ENCODE measurements at places on chromosomes 1 and 21.

DNA sequence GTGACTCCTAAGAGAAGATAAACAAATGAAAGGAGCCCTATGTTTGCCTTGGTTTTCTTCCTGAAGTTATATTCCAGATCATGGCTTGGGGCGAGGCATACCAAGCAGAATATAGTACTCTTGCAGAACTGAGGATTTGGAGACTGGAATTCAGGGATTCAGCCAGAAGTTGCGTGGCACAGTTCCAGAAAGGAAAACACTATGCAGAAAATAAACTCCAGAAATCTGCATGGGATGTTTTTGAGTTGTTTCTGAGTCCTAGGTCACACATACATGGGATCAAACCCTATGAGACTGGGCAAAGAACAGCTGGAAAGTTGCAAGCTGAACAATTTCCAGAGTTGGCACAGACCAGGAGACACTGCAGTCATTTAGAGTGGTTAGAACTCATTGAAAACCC lies 42.9 kb upstream of the IFFO2 start:
- DNase-seq, result peak; percentile 50

DNA sequence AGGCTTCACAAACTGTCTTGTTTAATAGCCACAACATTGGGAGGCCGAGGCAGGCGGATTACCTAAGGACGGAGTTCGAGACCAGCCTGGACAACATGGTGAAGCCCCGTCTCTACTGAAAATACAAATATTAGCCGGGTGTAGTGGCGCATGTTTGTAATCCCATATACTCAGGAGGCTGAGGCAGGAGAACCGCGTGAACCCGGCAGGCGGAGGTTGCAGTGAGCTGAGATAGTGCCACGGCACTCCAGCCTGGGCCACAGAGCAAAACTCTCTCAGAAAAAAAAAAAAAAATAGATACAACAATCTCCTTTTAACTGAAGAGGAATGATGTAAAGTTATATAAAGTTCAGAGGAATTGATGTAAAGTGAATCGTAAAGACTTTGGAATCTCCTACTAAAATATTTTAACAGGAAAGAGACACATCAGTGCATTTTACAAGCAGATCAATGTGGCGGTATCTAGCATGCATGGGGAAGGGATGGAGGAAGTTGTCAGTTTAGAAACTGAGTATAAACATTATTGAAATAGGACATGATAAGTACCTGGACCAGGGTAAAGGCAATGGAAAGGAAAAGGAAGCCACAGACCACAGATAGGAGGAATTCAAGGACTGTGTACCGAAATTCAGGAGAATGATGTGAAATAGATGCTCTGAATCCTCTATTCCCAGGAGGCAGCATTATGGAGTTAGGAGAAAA lies 41.5 kb downstream of the PTPRC start:
- DNase-seq, result no peak

DNA sequence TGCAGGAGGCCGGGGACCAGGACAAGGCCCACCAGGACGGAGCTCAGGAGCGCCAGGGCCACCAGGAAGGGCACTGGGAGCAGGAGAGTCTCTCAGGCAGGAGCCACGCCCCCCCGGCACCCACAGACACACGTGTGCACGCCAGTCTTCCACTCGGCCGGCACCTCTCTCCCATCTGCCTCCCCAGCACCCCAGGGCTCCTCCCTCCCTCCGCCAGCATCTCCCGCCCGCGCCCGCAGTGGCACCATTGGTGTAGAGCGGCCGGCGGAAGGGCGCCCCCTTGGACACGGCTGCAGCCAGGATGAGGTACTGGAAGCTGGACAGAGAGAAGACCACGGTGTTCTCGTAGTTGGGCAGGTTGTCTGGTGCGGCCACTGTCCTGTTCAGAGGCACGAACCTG lies 6.1 kb upstream of the MFAP2 start:
- no peak for DNase-seq

- no peak for DNase-seq
Observed at GRCh38 chr1:157798211-157798610, 21.3 kb upstream of the FCRL2 start.

GRCh38 chr21:31211836-31212235 lies 132.2 kb downstream of the TIAM1 start:
- DNase-seq, result peak; percentile 57

- peak; percentile 47 for DNase-seq
Observed at GRCh38 chr1:216310776-216311175, 112.5 kb downstream of the USH2A start.

- no peak for DNase-seq
Observed at GRCh38 chr1:95408507-95409136, 174.6 kb downstream of the RWDD3 start.

DNA sequence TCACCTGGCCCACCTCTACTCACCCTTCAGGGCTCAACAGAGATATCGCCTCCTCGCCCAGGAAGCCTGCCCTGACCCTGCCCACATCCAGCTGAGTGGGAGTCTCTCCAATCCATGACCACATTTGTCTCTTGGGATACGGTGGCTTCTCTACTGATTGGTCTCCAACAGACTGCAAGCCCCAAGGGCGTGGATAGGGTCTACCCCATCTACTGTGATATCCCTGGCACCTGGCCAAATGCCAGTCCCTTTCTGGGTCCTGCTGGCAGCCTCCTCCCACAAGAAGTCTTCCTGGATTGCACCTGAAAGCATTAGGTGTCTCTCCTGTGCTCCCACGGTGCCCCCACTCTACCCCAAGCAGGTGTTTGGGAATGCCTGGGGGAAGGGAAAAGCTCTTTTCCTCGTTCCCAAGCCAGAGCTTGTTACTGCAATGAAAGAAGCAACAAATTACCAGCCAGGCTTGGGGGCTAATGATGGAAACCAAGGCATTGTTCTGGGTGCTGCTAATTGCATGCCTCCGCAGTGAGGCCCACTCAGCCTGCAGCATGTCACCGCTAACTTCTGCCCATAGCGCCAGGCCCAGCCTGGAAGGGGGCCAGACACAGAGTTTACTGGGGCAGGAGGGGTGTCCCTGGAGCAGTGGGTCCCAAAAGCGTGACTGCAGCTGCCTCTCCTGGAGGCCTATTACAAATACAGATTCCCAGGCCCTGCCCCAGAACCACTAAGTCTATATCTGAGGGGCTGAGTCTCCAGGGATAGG lies 90.7 kb upstream of the IFFO2 start:
- DNase-seq, result no peak

DNA sequence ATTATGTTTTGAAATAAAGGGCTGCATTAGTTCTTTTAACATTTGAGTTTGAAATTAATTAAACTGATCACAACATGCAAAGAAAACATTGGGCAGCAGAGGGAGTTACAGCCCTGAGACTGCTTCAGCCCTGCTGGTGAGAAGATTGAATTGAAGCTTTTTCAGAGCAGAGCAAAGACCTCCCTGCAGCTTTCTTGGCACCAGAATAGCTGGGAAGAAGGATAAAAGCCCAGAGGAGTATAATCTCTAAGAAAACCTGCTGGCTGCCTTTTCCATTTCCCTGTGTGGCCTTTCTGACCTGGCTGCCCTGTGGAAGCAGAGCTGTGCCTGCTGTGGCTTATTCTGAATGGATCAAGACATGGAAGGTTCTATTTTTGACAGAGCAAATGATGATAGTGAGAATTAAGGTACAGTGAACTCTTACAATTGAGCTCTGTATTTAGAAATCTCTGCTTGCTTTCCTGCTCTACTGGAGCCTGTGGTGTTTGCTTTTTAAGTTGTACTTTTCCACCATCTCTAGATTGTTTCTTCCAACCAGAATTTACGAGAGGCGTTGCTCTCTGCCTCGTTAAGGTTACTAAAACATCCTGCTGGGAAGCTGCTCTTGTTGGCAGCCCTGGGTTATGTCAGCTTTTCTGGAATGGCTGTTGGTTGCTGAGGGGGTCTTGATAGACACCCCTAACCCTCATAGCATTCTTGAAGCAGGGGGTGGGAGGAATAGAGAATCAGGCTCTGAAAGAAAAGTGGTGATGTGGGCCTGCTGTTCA lies 9.9 kb downstream of the SNRPE start:
- DNase-seq, result peak; percentile 74

DNA sequence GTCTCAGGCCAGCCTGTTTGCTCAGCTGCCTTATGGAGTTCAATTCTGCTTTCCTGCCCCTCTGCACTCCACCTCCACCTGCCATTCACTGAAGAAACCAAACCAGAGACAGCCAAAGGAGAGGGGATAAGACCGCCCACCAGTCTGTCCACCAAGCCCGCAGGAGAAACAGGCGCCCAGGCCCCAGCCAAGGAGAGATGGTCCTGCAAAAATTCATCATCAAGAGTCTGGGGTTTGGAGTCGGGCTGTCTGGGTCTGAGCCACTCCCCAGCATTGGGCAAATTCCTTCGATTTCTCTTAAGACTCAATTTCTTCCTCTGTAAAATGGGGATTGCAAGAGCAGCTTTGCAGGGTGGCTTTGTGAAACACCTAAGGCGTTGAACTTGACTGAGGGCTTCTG lies 121.4 kb upstream of the RUNX3 start:
- DNase-seq, result no peak

DNA sequence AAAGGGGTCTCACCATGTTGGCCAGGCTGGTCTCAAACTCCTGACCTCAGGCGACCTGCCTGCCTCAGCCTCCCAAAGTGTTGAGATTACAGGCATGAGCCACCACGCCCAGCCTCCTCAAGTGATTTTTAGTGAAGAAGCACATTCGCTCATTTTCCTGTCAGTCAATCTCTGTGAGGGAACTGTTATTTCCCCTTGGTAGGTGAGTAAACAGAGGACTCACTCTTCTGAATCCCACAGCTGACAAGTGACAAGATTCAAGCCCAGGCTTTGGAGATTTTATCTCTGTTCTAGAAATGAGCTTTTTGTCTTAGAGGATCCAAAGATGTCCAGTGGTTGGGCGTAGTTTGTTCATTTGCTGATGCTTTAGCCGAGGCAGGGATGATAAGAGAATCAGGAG lies 43.9 kb upstream of the TACSTD2 start:
- no peak for DNase-seq

- DNase-seq, result no peak
Observed at GRCh38 chr1:94011709-94012595, 102.7 kb upstream of the GCLM start.

GRCh38 chr1:4694492-4694891 lies 40.1 kb downstream of the AJAP1 start:
- no peak for DNase-seq

- no peak for DNase-seq
Observed at GRCh38 chr1:86101616-86102015, 55.0 kb downstream of the COL24A1 start.

GRCh38 chr1:70331962-70332361 lies 22.6 kb downstream of the ANKRD13C start:
- DNase-seq, result no peak

GRCh38 chr1:211928993-211929637 lies 98.6 kb upstream of the LPGAT1 start:
- no peak for DNase-seq

DNA sequence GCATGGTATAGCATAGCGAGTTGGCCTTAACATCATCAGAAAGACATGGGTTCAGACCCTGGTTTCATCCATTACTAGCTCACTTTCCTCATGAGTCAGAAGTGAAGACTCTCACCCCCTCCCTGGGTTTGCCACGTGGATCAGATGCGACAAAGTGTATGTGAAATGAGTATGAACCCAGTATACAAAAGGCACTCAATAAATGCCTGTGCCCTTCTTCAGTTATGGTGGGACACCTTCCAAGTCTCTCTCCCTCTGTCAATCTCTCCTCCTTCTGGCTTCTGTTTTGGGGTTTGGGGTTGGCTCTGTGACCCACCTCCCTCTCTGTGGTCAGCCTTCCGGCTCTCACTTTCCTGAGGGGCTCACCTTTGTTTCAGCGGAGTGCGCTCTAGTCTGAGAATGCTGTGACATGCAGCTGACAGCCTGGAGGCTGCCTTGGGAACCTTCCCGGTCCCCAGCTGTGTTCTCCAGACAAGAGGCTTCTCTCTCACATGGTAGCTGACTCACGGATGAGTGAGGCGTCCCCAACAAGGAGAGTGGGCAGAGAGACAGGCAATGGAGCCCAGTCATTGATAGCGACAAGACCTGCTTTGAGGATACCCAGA lies 155.0 kb upstream of the EDN2 start:
- peak; percentile 75 for DNase-seq

GRCh38 chr1:222529916-222530315 lies 18.0 kb downstream of the HHIPL2 start:
- no peak for DNase-seq

- DNase-seq, result no peak
Observed at GRCh38 chr1:53575141-53575954, 116.1 kb downstream of the DMRTB1 start.

DNA sequence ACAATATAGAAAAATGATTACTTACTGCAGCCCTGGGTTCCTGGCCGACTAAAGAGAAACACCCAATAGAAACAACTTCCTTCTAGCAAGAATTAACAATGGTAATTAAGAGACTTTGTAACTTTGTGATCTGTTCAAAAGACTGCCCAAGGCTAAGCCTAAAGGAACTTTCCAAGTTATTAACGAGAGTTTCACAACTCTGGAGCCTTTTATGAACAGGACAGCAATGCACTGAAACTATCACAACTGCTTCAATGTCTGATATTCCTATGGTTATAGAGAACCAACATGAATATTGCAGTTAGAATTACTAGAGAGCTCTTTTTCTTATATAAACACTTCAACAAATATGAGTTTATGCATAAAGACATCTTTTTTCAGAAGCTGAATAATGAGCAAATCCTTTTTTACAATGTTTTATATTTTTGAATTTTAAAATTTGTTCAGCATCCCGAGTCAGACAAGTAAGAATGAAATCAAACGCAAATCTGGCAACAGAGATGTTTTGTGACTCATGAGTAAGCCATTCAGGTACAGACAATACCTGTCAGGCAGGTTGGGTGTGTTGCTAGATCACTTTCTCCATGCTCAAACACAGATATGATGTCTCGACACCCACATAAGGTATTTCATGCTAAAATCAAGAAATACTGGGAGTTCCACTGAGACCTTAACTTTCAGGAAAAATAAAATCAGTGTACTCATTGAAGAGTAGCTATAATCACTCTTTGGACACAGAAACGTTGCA lies 22.2 kb upstream of the KCNJ15 start:
- no peak for DNase-seq

DNA sequence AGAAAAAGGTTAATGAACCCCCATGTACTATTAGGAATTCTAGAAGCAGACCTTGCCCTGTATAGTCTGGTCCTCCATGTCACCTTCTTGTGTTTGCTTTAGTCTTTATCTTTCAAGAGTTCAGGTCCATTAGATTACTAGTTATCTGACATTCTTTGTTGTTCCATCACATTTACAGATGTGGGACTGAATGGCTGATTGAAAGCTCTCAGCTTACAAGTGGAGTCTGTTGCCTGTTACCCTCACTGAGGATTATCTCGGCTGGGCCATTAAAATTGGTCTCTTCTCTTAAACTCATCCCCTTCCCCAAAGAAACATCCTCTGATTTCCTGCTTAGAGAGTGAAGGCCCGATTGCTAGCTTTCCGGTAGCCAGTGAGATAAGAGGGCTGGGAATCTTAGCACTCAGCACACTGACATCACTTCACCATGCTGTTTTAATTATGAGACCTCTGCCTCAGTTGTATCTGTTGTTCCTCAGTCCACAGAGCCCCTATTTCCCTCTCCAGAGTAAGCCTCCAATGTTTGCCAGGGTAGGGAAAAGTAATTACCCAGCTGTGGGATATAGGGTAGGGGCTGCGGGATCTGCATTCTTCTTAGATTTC lies 76.8 kb downstream of the LPGAT1 start:
- DNase-seq, result no peak

DNA sequence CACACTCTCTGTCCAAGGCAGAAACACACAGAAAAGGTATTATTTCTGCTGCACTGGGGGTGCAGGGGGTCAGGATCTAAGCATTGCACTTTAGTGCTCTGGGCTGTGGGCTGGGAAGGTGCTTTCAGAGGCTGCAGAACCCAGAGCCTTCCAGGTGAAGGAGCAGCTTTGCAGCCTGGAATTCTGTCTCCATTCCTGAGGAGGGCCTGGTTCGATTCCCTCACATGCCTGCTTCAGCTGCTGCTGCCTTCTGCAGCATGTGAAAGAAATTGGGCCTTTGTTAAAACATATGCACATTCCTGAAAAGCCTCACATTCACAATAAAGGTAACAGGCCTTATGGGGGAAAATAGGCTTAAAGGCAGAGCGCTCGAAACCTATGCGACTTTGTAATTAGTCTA lies 35.9 kb downstream of the VTCN1 start:
- DNase-seq, result no peak

Measured in fibroblast of skin of abdomen (primary cell).